ACHN (cell line): ENCODE measurements at places on chromosomes 3 and 15.

GRCh38 chr15:92811148-92811913 is 88.8 kb upstream of the CHD2 start:
- DNase-seq: peak; percentile 29

GRCh38 chr3:17259685-17260084 is 374.9 kb downstream of the PLCL2 start:
- no peak for DNase-seq

- DNase-seq: no peak
Measured at GRCh38 chr15:39016706-39017105, 452.1 kb upstream of the RASGRP1 start.

- DNase-seq: no peak
Measured at GRCh38 chr15:85687329-85687728, 107.4 kb downstream of the KLHL25 start.

DNA sequence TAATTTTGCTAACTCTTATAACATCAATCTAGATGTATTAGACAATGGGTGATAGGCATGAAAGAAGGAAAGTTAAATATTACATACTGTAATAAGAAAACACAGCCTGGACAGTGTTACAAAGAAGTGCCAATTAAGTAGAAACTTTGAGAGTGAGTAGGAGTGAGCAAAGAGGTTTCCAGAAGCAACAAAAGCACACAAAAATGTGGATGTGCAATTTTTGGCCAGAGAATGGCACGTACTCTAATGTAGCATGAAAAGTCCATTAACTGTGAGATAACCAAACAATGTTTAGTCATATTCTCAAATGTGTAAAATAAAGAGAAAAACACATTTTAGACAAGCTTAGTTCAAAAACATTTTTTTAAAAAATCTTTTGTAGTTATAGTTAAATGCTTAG is 567.3 kb downstream of the ROBO1 start:
- DNase-seq: no peak

DNA sequence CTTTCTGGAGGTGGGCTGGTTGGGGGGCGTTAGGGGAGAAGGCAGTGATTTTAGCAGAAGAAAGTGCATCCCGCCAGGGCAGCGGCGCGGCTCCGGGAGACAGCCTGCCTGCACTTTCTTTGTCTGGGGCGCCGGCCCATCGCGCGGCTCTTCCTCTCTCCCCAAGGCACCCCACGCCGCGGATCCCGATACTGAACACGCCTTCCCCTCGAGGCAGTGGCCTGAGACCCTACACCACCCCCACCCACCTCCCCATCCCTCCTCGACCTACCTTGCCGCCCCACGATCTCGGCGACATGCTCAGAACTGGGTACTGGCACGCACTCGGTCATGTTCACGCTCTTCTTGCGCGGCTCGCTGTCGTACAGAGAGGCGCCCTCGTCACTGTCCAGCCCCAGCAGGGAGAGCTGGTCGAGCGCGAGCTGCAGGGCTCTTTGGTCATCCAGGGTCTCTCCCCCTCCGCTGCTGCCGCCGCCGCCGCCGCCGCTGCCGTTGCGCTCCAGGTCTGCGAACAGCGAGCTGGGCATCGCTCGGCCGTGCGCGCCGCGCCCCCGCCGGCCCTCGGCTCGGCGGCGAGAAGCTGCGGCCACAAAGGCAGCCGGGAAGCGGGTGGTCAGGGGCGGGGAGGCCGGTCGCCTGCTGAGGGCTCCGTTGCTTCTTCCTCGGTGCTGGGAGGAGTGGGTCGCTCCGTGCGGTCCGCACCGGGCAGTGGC is 483 bp downstream of the MEX3B start:
- DNase-seq: peak; percentile 40

GRCh38 chr3:40237159-40237558 is 72.3 kb upstream of the EIF1B start:
- DNase-seq: no peak

DNA sequence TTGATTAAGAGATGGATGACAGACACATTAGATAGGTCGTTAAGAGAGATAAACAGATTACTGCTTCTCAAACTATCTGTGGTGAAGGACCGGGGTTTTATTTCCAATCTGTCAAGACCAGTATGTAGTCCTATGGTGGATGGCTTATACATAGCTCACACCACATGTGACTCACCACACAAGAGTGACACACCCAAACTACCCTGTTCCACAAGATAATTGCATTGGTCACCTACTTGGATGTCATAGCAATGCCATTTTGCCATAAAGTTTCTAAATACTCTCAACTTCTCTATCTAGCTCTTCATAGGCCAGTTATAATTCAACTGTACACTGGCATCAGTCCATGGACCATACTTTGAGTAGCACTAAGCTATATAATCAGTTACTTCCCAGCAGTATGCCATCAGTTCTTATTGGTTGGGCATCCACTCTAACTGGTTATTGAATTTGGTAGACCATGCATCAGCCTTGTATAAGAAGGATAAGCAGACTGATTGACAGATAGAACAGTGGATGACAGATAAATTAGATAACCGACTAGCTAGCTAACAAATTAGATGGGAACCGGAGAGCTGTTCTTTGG is 11.6 kb downstream of the WWTR1 start:
- no peak for DNase-seq

DNA sequence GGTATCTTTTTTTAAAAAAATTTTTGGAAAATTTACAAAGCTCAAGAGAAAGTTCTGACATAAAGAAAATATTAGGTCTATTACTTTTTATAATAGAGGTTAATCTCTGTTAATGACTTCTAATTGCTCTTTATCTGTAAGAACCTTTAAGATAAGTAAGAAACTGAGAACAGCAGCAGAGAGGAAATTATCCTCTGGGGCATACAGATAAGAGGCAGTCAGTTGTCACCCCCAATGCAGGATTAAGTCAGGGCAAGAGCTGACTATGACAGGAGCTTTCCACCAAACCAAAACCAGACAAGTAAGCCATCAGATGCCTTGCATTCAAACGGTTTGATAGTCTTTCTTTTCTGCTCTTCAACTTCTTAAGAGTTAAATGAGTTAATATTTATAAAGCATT is 149.0 kb downstream of the GSK3B start:
- DNase-seq: no peak

DNA sequence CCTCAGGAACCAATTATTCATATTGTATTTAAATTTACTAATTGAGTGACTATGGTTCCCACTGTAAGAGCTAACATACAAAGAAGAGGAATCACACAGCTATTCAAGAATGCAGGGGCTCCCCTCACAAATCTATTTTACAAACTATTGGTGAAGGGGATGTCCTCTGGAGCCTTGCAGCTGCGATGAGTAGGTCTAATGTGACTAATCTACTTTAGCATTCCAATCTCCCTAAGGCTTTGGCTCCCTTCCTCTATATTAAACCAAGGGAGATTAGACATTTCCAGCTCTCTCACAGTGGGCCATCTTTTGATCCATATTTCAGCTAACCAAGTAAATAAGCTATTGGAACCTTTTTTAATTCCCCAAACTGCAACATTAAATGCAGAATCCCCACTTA is 514.2 kb upstream of the BCHE start:
- DNase-seq: no peak

DNA sequence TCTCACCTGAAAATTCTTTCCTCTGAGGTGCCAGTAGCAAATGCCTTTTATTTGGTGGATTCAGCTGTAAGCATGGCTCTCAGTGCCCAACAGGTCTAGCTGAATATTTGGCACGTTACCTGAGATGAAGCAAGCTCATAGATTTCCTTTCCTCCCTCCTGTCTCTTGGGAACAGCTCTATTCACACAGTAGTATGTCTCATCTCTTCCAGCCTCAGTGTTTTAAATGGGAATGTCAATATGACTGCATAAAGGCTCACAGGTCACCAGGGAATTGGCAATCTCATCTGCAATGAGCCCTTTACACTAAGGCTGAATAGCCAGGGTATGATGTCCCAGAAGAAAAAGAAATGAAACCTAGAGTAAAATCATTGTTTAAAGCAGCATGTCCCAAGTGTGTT is 733.5 kb downstream of the NTRK3 start:
- no peak for DNase-seq

GRCh38 chr3:83514130-83514914 is 1444.5 kb upstream of the CADM2 start:
- DNase-seq: peak; percentile 53

DNA sequence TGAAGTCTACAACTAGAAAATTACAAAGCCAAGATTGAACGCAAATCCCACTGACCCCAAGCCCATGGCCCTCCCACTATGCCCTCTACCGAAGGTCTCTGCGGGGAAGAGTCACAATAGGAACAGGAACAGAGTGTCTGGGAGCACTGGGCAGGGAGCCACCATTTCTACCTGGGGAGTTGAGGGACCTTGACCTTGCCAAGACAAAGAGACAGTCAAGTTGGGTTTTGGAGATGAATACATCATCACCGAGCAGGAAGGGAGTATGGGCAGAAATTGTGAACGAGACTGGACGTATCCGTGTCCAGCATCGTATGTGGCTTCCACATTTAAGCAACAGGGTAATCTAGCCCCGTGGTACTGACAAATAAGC is 30.8 kb upstream of the BFSP2 start:
- DNase-seq: no peak

DNA sequence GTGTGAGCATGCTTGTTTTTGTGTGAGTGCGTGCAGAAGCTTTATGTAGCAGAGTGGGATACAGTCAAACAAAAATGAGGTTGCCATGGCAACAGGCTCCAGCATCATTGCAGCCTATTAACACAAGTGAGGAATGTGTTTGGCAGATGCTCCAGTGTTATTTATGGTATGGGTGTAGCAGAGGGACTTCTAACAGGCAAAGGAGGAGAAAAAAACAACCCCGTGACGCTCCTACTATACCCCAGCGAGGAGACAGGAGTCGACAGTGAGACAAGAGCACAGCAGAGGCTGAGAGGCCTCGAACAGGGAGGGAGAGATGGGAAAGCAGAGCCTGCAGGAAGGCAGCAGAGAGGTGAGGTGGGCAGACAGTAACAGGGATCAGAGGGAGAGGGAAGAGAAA is 4.9 kb downstream of the ADCY5 start:
- no peak for DNase-seq

DNA sequence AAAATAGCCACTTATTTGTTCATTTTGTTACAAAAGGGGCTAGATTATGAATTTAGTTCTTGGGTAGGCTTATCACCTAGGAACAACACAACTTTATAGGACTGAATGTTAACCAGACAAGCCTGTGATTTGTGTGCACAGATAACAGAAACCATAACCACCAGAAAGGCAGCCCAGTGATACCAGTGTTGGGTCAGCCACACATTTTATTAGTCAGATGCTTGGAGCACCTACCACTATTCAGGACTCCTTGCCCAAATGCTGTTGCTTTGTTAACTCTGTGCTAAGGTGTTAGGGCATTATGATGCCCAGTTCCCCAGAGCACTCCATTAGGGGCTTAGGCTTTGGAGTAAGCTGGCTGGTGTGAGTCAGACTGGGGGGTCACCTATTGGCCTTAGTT is 22.5 kb downstream of the PLCL2 start:
- DNase-seq: no peak

- no peak for DNase-seq
Measured at GRCh38 chr15:84926491-84927230, 42.2 kb downstream of the SLC28A1 start.

- peak; percentile 21 for DNase-seq
Measured at GRCh38 chr3:171282041-171282440, 178.2 kb downstream of the TNIK start.

GRCh38 chr15:29800491-29801366 is 21.5 kb downstream of the TJP1 start:
- no peak for DNase-seq

- DNase-seq: no peak
Measured at GRCh38 chr15:101368086-101368780, 73.2 kb upstream of the SNRPA1 start.
